ENCODE measurements at places on chromosomes 4 and X.

DNA sequence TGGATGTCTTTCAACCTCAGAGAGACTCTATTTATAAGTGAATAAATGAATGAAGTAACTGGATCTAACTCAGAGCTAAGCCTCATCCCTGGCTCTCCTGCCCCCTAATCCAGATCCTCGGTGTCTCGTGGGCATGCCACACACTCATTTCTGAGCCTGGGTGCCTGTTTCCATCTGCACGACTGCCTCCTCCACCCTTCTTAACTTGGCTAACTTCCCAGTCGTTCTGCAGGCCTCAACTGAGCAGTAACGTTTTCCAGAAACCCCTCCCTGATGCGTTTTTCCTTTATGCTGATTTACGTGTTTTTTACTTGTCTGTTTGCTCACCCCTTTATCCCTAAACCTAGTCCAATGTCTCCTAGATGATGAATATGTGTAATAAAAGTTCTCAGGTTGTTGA, 186.9 kb upstream of the HS3ST1 start:
- DNase-seq: no peak

DNA sequence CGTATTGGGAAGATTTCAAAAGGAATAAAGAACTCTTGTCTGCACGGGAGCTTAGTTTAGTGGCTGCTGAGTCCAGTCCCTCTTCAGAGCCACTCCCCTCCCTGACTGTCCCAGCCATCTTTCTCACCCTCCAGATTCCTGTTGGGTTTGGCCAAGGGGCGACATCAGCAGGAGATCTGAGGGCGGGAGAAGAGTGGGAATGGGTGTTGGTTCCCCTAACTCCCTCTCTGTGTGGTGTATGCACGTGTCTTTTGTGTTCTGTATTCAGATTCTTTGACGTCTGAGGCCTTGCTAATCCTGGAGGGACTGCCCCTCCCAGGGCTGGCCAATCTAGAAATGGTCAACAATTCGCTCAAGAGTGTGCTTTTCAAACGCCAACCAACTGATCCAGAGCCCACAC, 37.4 kb downstream of the CYTL1 start:
- no peak for DNase-seq

- no peak for DNase-seq
Observed at GRCh38 chr4:40838742-40839141, 89.0 kb downstream of the NSUN7 start.

- DNase-seq: no peak
Observed at GRCh38 chr4:114673306-114673705, 74.7 kb downstream of the UGT8 start.

- peak; percentile 35 for DNase-seq
Observed at GRCh38 chr4:88457307-88458103, 586 bp downstream of the HERC5 start.

GRCh38 chr4:42488554-42488953, 91.3 kb downstream of the SHISA3 start:
- DNase-seq: no peak

GRCh38 chr4:113012786-113013185, 36.7 kb upstream of the ANK2 start:
- no peak for DNase-seq

DNA sequence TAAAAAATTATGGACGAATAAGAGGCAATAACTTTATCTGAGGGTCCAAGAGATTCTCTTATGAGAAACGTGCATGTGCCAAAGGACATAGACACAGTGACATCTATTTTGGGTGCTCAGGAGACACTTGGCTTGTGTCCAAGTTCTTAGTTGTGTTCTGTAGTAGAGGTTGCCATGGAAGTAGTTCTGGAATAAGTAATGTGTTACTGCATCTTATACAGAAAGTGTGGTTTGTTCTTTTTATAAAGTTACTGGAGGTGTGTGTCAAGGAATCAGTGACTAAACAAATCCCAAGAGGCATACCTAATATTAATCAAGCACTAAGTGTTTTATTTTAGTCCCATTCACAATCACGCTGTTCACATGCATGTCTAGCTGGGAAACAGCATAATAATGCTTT, 305.7 kb downstream of the ARHGAP24 start:
- DNase-seq: no peak

DNA sequence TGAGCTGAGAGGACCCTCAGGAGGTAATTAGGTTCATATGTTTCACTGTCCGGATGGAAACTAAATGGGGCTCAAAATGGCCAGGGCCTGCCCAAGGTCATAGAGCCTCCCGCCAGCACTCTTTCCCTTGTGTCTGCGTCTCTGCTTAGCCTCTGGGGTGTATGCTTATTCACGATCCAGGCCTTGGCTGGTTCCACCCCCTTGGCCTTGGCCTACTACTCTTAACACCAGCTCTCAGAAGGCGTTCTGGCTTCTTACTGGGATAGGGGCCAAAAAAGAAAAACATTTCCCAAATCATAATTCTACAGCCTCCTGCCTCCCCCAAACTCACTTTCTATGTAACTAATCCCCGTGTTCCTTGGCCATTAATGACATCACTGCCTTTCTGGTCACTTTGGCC, 68.8 kb downstream of the RTL5 start:
- DNase-seq: no peak

GRCh38 chr4:37604461-37604860, 81.7 kb downstream of the RELL1 start:
- DNase-seq: no peak

- no peak for DNase-seq
Observed at GRCh38 chr4:151540728-151541388, 131.9 kb downstream of the FHIP1A start.

DNA sequence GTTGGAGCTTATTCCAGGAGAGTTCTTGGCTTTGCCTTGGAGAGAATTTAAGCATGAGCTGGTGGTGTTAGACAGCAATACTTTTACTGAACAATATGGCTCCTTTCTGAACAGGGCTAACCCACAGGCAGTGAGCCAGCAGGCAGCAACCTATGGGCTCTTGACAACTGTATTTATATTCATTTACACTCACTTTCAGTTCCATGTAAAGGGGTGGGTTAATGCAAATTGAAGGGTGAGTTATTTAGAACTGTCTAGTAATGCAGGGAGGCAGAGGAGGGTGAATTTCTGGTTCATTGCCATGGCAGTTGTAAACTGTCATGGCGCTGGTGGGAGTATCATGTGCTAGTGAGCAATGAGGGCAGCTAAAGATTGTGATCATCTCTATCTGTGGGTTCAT, 15.7 kb downstream of the FOXR2 start:
- DNase-seq: no peak

DNA sequence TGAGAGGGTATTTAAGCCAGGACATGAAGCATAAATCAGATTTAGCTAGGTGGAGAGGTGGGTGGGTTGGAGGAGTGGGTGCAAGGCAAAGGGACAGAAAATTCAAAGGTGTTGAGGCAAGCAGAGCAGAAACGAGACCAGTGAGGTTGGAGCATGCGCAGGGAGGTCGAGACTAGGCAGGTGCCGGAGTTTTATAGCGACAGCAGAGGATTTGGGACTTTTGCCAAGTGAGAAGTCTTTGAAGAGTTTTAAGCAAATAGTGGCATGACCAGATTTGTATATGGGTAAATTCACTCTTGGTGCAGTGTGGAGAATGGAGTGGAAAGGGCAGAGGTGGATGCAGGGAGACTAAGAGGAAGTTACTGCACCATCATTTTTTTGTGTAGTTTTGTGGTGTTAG, 107.0 kb upstream of the TLR2 start:
- no peak for DNase-seq

- DNase-seq: no peak
Observed at GRCh38 chrX:93673869-93674271, at the start of gene FAM133A. TSS of gene FAM133A (plus strand) at chrX:93674206. CDS start at chrX:93709420, 35,214 bp downstream.

DNA sequence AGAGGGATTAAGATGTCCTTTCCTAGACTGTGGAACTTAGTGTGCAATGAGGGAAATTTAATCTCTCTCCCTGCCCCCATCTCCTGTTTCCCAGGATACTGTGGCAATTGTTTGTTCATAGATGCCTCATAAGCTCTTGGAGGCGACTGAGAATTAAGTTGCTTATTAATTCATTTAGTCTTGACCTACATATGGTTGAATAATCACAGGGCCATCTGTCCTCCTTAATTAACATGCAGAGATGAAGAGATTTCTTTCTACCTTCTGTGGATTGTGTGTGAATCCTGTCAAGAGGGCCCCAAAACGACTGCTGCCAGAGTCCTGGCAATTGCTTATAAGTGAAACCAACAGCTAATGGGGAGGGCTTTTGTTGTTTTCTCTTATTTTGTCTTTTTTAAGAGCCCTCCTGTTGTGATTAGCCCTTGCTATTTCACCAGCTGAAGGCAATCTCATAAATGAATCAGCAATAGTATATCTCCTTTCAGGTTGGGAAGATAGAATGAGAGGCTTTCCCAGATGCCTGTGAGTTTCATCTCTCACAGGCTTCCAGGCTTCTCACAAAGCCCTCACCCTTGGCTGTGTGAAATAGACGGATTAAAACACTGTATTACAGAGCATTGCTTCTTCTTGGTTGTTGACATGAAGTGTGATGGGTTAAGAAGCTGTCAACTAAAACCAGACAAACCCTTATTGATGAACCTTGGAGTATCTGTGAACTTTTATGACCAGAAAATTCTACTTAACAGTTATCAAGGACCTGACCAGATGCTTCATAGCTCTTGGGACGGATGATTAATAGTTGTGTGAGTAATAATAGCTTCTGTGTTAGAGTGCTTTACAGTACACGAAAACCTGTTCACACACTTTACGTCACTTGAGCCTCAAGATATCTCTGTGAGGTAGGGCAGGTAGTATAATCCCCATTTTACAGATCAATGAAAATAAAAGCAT, 58.5 kb downstream of the PGRMC2 start:
- no peak for DNase-seq

GRCh38 chrX:138885886-138886285, 174.4 kb upstream of the FGF13 start:
- no peak for DNase-seq

- DNase-seq: no peak
Observed at GRCh38 chrX:136784231-136784630, 3.5 kb upstream of the ARHGEF6 start.

DNA sequence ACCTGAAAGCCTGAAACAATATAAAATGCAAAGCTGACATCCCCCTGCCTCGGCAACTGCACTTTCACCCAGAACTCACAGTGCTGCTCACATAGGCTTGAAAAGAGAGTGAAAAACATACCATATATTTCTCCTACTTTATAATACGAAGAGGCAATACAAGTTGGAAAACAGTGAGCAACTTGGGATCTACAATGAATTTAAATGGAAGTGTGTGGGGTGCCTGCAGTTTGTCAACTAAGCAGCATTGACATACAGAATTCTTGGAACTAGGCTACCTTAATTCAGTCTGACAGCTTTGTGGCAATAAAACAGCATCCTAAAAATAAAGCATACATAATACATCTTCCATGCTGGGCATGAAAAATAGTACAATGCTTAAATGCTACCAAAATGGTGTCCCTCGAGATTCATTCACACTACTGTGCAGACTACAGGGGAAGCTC, 8.0 kb downstream of the GASK1B start:
- no peak for DNase-seq

DNA sequence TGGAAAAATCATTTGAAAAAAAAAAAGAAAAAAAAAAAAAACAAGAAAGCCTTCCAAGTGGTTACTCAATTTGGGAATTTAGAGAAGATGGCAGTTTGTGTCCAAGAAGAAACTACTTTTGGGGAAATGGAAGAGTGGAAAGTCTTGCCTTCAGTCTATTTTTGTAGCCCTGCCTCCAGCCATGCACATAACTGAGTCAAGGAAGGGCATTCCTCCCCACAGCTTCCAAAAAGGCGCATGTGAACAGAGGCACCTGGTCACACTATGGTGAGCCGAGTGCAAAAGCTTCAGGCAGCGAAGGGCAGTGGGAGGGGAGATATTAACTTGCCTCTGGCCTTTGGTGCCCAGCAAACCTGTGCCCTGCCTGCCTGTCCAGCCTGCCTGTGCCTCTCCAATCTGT, 163.7 kb downstream of the SMIM20 start:
- no peak for DNase-seq

DNA sequence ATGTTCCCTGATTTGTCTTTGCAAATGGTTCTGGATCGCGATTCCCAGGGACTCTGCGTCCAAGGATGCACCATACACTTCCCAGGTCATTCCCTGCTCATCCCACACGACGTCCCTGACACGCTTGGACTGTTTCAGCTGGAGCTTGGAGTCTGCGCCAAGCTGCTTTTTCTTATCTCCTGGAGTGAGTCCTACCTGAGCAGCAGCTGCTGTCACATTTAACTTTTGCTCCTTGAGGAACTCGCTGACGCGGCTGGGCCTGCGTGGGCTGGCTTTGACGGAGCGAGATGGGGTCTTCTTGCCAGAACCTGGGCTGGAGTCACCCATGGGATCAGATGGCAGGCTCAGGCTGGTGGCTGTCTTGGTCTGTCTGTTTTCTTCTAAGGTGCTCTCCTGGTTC, 59.6 kb downstream of the GPRIN3 start:
- DNase-seq: no peak

- DNase-seq: no peak
Observed at GRCh38 chr4:83093060-83093640, 21.4 kb downstream of the PLAC8 start.

GRCh38 chr4:22442956-22443355, 72.9 kb downstream of the ADGRA3 start:
- DNase-seq: no peak

DNA sequence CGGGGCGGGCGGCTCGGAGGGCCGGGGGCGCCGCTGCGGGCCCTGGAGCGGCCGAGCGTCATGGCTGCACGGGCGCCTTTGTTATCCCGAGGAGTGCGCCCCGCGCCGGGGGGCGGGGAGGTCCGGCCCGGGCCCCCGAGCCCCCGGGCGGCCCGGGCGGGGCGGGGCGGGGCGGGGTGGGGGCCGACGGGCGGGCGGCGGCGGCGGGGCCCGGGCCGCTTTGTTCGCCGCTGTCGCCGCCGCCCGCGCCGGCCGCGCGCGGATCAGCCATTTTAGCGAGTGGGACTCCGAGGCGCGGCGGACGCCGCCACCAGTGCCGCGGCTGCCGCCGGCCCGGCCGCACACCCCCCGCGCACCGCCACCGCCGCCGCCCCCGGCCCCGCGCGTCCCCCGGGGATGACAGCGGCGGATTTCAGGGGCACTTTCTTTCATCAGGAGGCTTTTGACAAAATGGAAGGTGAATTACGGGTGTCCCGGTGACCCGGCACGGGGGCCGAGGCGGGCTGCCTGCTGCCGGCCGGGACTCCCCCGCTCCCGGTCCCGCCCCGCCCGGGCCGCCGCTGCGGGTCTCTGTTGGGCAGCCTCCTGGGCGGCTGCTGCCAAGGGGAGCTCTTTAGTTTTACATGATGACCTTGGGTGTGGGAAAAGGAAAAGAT, 1.2 kb downstream of the HMGB3 start:
- DNase-seq: no peak

- DNase-seq: no peak
Observed at GRCh38 chrX:112784692-112785091, 55.9 kb downstream of the AMOT start.

- DNase-seq: no peak
Observed at GRCh38 chrX:8390771-8391170, 73.9 kb upstream of the VCX3B start.

- DNase-seq: no peak
Observed at GRCh38 chrX:27966955-27967354, 14.3 kb downstream of the DCAF8L1 start.

DNA sequence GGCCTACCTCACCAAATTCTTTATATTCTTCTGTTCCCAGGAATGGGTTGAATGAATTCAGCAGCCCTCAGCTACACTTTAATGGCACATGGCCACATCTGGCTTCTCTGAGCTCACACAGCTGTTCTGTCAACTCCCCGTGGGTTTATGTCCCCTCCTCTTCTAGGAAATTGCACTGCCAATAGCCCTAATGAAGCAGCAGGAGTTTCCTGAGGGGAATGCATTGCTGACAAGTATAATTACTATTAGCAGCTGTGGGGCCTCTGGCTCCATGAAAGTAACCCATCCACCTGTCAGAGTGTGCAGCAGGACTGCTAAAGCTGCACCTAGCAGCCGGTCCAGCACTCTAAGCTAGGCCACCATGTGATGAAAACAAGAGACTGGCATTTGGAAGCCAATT, 50.3 kb downstream of the FTHL17 start:
- no peak for DNase-seq

GRCh38 chr4:108796173-108796572, 33.3 kb upstream of the ETNPPL start:
- DNase-seq: no peak
